Small intestine (tissue), 16 donors: ENCODE measurements at places on chromosomes 7 and 10.

GRCh38 chr7:77580762-77581350 is 43.8 kb downstream of the PTPN12 start:
- peaks cover 18% of the 10 kb centered on the region for H3K36me3 ChIP-seq
- no peak overlapping the region for H3K4me3 ChIP-seq
- DNase-seq, result no peak
- no peak overlapping the region for H3K27ac ChIP-seq
- H3K4me1 ChIP-seq, result no peaks in the 10 kb centered on the region
- H3K27me3 ChIP-seq, result no peaks in the 10 kb centered on the region

- no peaks in the 10 kb centered on the region for H3K4me1 ChIP-seq
- no peaks in the 10 kb centered on the region for H3K36me3 ChIP-seq
- no peak for DNase-seq
- no peak overlapping the region for H3K27ac ChIP-seq
- no peak overlapping the region for H3K4me3 ChIP-seq
- no peaks in the 10 kb centered on the region for H3K27me3 ChIP-seq
Observed at GRCh38 chr10:88507826-88508453, 75.2 kb downstream of the RNLS start.

GRCh38 chr10:127398971-127399365 is 150.1 kb upstream of the NPS start:
- no peak for DNase-seq
- no peak overlapping the region for H3K4me3 ChIP-seq
- H3K36me3 ChIP-seq, result peaks cover 2% of the 10 kb centered on the region
- no peak overlapping the region for H3K27ac ChIP-seq

DNA sequence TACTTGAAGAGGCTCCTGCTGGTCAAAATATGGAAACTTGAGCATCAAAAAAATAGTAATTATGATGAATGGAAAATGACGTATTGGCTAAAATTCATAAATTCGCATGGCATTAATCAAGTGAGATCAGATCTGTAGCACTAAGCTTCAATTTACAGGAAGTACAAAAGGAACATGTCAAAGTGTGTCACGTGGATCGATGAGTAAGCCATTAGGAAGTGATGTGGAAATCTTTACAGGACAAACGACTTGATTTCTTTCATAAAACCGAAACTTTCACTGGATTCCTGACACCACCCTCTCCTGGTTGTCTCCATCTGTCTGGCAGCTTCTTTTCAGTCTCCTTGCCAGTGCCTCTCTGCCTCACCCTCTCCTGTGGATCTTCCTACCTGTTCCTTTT is 25.8 kb downstream of the AKR1C8 start:
- no peak for DNase-seq
- no peak overlapping the region for H3K27ac ChIP-seq

- H3K4me3 ChIP-seq, result no peak overlapping the region
- H3K4me1 ChIP-seq, result no peaks in the 10 kb centered on the region
Observed at GRCh38 chr10:109374215-109374614, 549.1 kb downstream of the XPNPEP1 start.

- no peaks in the 10 kb centered on the region for H3K27me3 ChIP-seq
- H3K27ac ChIP-seq, result no peak overlapping the region
- no peaks in the 10 kb centered on the region for H3K4me1 ChIP-seq
- H3K4me3 ChIP-seq, result no peak overlapping the region
Observed at GRCh38 chr10:132321726-132322125, 10.3 kb upstream of the LRRC27 start.

- DNase-seq, result peak; percentile 51
- no peak overlapping the region for H3K4me3 ChIP-seq
- no peak overlapping the region for H3K27ac ChIP-seq
- H3K36me3 ChIP-seq, result no peaks in the 10 kb centered on the region
Observed at GRCh38 chr10:61140765-61141392, 196.9 kb upstream of the RHOBTB1 start.

GRCh38 chr7:7707806-7708205 is 10.6 kb downstream of the RPA3 start:
- no peaks in the 10 kb centered on the region for H3K27me3 ChIP-seq
- H3K27ac ChIP-seq, result no peak overlapping the region
- no peaks in the 10 kb centered on the region for H3K36me3 ChIP-seq
- H3K4me1 ChIP-seq, result peaks cover 6% of the 10 kb centered on the region

- H3K4me3 ChIP-seq, result no peak overlapping the region
- peak; percentile 66 for DNase-seq
- H3K4me1 ChIP-seq, result peaks cover 40% of the 10 kb centered on the region
- no peaks in the 10 kb centered on the region for H3K27me3 ChIP-seq
- H3K36me3 ChIP-seq, result no peaks in the 10 kb centered on the region
- H3K27ac ChIP-seq, result no peak overlapping the region
Observed at GRCh38 chr7:92698237-92698841, 108.1 kb upstream of the FAM133B start.

- H3K36me3 ChIP-seq, result no peaks in the 10 kb centered on the region
- H3K4me1 ChIP-seq, result no peaks in the 10 kb centered on the region
- DNase-seq, result no peak
- no peaks in the 10 kb centered on the region for H3K27me3 ChIP-seq
- no peak overlapping the region for H3K4me3 ChIP-seq
Observed at GRCh38 chr10:34537629-34538231, 277.4 kb downstream of the PARD3 start.

DNA sequence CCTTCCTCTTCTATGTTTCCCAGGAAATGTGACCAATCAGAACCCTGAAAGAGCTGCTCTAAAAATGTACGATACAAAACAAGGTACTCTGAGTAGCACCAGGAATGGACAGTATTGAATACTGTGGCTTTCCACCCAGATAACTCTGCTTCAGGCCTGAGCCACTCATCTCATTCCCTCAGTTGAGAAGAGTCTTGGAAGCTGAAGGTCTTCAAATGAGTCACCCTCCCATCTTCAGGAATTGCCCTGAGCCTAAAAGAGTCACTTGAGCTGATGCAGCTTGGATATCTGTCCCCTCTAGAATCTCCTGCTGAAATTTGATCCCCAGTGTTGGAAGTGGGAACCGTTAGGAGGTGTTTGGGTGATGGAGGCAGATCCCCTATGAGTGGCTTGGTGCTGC is 210.4 kb downstream of the DGKI start:
- no peaks in the 10 kb centered on the region for H3K36me3 ChIP-seq
- no peak overlapping the region for H3K27ac ChIP-seq
- DNase-seq, result no peak

GRCh38 chr7:36515847-36516246 is 126.2 kb downstream of the ANLN start:
- H3K36me3 ChIP-seq, result no peaks in the 10 kb centered on the region
- H3K4me3 ChIP-seq, result no peak overlapping the region
- DNase-seq, result no peak
- no peaks in the 10 kb centered on the region for H3K4me1 ChIP-seq
- H3K27me3 ChIP-seq, result no peaks in the 10 kb centered on the region
- H3K27ac ChIP-seq, result no peak overlapping the region

DNA sequence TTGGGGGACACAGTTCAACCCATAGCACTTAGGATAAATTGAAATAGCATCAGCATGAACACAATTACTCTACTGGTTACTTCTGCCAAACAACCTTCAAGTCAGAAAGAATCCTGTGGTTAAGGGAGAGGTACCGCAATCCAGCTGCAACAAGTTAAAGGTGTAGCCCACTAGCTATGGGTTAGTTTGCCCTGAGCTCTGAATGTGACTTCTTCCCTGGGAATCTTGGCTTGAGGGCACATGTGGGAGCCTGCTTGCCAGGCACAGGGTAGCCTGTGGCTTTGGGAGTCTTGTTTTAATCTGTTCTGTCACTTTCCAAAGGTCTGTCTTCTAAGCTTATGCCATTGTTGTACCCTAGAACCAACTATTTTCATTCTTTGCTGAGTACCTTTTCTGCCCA is 8.9 kb upstream of the SGPL1 start:
- DNase-seq, result no peak
- H3K27ac ChIP-seq, result no peak overlapping the region
- no peaks in the 10 kb centered on the region for H3K4me1 ChIP-seq
- no peaks in the 10 kb centered on the region for H3K27me3 ChIP-seq

DNA sequence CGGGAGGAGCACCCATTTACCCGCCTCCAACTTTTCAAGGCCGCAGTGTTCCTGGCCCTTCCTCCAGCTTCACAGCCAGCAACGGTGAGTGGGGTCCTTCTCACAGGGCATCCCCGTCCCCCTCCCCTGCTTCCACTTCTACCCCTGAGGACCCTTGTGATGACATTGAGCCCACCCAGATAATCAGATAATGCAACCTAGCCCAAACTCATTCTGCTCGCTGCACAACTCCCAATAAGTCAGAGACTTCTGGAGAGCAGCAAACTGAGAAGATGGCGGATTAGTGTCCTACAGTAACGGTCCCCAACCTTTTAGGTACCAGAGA is 74.5 kb downstream of the OAT start:
- no peaks in the 10 kb centered on the region for H3K4me1 ChIP-seq
- H3K4me3 ChIP-seq, result no peak overlapping the region
- H3K27me3 ChIP-seq, result no peaks in the 10 kb centered on the region

DNA sequence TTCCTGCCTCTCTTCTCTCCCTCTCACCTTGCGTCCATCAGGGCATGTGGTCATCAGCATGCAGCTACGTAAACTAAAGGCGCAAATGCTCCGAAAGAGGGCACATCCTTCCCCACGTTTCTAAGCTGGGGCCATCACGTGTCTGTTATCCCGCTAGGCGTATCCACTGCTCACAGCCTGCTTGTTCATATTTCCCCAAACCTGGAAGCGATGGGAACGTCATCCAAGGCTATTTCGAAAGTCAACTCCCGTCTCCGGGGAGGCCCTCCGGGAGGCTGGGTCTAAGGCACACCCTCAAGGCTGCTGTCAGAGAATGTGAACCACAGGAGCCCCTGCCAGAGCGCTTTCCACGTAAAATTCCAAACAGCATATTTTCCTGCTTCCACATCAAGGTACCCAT is 199.2 kb downstream of the DIP2C start:
- no peaks in the 10 kb centered on the region for H3K36me3 ChIP-seq
- H3K27me3 ChIP-seq, result no peaks in the 10 kb centered on the region
- no peak overlapping the region for H3K27ac ChIP-seq
- H3K4me1 ChIP-seq, result no peaks in the 10 kb centered on the region
- H3K4me3 ChIP-seq, result no peak overlapping the region

GRCh38 chr10:75426880-75427279 is 4.5 kb upstream of the LRMDA start:
- H3K36me3 ChIP-seq, result no peaks in the 10 kb centered on the region
- H3K27me3 ChIP-seq, result no peaks in the 10 kb centered on the region
- H3K4me1 ChIP-seq, result peaks cover 21% of the 10 kb centered on the region
- no peak overlapping the region for H3K27ac ChIP-seq
- H3K4me3 ChIP-seq, result no peak overlapping the region
- DNase-seq, result no peak
